Spleen (tissue), 13 donors: ENCODE measurements at places on chromosomes 7 and 10. TPM values are rescaled to one million over a fixed set of nuclear protein-coding genes. Genes with fewer than 3 reads are reported as not detected.

GRCh38 chr10:22630234-22631174 is 83.9 kb downstream of the PIP4K2A start:
- DNase-seq: no peak

GRCh38 chr10:90911133-90912051 is 9.5 kb downstream of the ANKRD1 start:
- DNase-seq: peak; percentile 59

DNA sequence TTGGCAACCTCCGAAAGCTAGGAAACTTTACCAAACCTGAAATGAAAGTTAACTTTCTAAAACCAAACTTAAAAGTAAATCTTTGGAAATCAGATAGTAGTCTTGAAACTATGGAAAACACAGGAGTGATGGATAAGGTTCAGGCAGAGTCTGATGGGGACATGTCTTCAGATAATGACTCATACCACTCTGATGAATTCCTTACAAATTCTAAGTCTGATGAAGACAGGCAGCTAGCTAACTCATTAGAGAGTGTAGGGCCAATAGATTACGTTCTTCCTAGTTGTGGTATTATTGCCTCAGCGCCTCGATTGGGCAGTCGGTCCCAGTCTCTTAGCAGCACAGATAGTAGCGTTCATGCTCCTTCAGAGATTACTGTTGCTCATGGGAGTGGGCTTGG is 45.9 kb downstream of the MCMBP start:
- no peak for DNase-seq

GRCh38 chr10:100745882-100746783 is 751 bp downstream of the PAX2 start:
- no peak for DNase-seq

- no peak for DNase-seq
Observed at GRCh38 chr7:95303013-95303905, 21.1 kb downstream of the PON1 start.

- no peak for DNase-seq
Observed at GRCh38 chr7:37100735-37101331, 347.8 kb downstream of the ELMO1 start.

GRCh38 chr10:6781133-6781770 is 201.2 kb upstream of the PRKCQ start:
- DNase-seq: no peak

- DNase-seq: no peak
Observed at GRCh38 chr10:79559726-79560125, 481 bp downstream of the SFTPA2 start.

DNA sequence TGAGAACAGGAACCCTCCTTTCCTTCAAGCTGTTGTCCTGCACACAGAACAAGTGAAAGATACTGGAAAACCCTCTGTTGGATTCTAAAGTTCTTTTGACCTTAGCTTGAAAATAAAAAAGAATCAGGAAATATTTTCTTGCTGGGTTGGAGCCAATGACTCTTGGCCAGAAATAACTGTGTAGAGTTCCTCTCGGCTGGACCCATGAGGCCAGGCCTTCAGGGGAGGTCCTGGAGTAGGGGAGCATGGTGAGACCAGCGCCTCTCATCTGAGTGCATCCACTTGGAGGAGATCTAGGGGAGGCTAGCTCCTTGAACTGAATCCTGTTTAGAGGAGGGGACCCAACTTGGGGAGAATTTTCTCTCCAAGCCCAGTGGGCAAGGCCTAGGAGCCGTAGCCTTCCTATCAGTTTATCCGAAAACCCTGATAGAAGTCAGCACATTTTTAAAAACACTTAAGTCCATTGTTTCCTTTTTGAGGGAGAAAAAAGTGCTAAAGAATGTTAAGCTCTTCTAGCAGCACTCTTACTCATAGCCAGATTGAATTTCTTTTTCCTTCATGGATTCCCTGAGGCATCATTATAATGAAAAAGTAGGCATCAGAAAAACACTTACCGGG is 635.7 kb upstream of the ANKRD30A start:
- no peak for DNase-seq

GRCh38 chr7:108395426-108395825 is 60.8 kb downstream of the NRCAM start:
- no peak for DNase-seq

DNA sequence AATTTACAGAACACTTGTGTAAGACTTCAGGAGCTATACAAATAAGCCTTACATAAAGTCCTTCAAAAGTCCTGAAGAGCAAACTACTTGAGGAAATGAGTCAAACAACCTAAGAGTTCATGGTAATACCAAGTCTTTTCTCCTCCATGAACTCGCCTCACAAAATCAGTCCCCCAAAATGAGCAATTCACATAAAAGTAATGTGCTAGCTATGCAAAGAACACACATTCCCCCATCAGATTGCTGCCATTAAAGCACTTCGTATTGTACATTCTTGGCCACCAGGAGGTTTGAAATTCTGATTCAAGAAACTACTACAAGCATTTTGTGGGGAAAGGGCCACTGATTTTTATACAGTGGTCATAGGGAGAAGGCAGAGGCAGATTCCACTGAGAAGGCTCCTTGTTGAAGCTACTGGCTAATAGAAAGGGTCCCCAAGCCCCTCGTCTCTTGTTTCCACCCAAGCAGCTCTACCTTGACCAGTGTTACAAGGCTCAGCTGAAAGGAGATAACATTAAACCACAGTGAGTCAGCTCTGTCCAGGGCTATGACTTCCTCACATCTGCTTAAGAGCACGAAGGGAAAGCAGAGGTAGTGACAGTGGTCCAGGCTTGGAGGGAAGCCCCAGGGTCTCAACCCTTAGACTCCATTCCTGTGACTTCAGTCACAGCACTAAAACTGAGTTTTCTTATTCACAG is 115.2 kb upstream of the CDK1 start:
- no peak for DNase-seq

DNA sequence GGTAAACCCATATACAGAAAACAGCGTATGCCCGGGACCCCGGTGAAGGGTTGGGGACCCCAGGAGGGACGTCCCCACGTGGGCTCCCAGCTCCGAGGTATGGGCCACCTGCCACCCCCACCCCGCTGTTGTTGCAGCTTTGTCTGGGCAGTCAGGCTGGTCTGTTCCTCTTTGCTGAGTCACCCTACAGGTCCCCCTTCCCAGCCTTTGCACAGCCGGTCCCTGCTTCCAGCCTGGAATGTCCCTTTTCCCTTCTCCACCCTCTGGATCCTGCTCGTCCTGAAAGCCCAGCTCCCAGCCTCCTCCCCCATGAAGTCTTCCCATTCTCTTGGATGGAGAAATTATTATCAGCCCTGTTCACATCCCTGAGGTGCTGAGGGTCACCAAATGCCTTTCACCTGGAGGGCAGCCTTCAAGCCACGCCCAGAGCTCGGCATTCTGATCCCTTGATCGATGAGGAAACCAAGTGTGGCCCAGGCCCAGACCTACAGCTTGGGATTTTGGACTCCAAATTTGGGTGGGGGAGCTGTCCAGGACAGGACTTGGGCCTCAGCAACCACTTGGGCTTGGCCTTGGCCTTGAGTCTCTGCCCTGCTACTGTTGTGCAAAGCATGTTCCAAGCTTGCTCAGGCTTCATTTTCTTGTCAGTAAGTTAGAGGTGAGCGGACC is 2.6 kb downstream of the CLDN4 start:
- no peak for DNase-seq

DNA sequence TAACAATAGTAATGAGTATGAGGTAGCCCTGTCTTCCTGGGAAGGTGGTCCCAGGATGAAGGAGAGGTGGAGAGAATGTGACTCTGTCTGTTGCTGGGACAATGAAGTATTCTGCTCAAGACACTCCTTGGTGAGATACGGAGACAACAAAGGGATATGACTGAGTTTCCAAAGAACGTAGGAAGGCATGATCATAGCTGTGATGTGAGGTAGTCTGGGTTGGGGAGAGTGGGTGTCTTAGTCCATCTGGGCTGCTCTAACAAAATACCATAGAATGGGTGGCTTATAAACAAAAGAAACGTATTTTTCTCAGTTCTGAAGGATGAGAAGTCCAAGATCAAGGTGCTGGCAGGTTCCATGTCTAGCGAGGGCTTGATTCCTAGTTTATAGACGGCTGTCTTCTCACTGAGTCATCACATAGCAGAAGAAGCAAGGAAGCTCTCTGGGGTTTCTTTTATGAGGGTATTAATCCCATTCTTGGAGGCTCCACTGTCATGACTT is 84.9 kb upstream of the RHOBTB1 start:
- DNase-seq: no peak

- DNase-seq: no peak
Observed at GRCh38 chr7:13032576-13032975, 345.1 kb downstream of the ARL4A start.

- no peak for DNase-seq
Observed at GRCh38 chr7:64642046-64642445, 23.9 kb upstream of the ZNF107 start.

- DNase-seq: no peak
Observed at GRCh38 chr10:45253183-45253914, 62.1 kb downstream of the OR13A1 start.

DNA sequence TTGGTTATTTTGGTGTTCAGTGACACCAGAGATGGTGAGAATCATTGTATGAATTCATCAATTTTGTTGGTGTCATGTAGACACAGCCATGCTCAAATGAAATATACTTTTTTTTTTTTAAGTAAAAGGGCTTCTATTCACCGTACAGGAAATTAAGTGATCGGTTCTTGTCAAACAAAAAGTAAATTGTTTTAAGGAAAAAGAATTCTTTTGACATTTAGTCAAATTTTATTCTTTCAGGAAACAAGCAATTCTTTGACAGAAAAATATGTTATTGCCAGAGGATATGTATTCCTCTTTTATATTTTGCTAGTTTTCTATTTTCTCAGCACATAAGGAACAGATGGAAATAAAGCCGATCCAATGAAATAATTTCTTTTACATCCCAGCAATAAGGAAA is 551.9 kb downstream of the MAGI2 start:
- DNase-seq: no peak

DNA sequence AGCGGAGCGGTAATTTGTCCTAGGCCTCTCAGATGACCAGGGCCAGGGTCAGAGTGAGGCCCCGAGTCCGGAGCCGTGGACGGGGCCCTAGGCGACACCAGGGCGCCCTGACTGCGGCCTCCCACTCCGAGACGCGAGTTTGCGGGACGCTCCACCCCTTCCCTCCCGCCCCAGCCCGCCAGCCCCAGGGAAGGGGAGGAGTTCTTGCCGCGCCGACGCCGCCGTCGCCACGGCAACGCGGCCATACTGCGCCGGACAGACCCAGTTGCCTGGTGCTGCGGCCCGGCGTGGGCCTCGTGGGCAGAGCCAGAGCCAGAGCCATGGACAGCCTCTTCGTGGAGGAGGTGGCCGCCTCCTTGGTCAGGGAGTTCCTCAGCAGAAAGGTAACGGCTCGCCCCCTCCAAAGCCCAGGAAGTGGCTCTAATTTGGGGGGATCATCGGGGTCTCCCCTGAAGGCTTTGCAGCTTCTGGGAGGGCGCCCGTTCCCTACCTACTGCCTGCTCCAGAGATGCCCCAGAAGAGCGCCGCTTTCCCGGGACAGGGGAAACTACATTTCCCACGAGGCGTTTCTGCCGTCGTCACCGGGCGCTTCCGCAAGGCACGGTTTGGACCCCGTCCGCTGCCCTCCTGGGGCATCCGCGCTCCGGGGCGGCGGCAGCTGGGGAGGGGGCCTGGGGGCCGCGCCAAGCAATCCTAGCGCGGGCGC is at the start of gene MINDY4:
MINDY4 (plus strand) TSS at position 244 of the 706 bp plus-strand sequence; CDS start at position 321, 77 bp downstream.
- peak; percentile 93 for DNase-seq

DNA sequence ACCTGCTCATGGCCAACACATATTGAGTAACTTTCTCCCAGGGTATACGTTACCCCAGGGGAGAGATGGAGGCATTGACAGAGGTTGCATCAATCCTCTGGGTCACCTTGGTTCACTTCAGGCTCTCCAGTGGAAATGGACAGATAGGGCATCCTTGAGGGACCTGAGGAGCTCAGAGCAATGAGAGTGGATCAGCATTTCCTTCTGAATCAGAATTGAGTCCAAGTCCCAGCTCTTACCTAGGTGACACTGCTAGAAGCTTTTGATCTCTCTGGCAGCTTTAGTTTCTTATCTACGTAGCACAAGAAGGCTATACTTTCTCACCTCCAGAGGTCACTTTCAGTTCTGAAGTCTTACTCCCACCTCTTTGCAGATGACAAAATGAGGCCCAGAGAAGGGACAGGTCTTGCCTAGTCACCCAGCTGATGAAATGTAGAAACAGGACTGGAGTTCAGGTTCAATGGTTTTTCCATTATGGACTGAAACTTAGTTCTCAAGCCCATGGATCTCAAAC is 35.2 kb downstream of the PANK1 start:
- DNase-seq: no peak

DNA sequence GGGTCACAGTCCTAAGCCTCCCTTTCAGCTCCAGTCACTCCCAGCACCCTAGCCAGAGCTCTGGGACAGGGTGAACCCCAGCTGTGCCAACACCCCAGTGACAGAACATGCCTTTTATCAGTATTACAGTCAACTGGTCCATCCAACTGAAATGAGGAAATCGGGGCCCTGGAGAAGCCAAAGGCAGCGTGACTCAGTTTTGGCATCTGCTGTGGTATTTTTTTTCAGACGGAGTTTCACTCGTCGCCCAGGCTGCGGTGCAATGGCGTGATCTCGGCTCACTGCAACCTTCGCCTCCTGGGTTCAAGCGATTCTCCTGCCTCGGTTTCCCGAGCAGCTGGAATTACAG is 3.4 kb upstream of the CLDN15 start:
- DNase-seq: no peak

Gene CPVL
- 167 TPM for total RNA-seq

Gene CYP26C1
- 0.32 TPM for total RNA-seq

Gene TAS2R5
- total RNA-seq: 4.1 TPM

Gene CFAP46
- total RNA-seq: 1.1 TPM

Gene SERPINE1
- 46.4 TPM for total RNA-seq

Gene ADAM8
- 47.9 TPM for total RNA-seq

Gene NYAP1
- not detected for total RNA-seq

Gene OR2A7
- total RNA-seq: 5.4 TPM

Gene TDRD1
- total RNA-seq: 0.60 TPM

Gene ST8SIA6
- 1.1 TPM for total RNA-seq

Gene JCAD
- 5.2 TPM for total RNA-seq

Gene TAS2R41
- total RNA-seq: not detected

Gene TAS2R16
- not detected for total RNA-seq

Gene CCL26
- total RNA-seq: not detected
